ENCODE measurements at places on chromosomes 6 and 20.

DNA sequence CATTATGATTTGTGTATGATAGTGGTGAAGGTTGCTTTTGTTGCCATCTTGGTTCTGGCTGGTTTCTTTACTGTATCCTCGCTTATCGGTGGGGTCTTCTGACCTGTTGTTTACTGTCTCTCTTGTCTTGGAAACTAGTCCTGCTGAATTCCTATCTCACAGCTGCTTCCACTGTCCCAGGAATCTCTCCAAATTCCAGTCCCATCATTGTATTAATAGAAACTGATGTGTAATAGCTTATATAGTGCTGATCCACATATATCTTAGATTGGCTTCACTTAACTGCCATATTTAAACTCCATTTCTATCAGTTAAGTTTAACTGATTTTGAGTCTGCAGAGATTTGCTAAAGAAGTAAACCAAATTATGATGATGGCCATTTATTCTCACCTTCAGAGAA, 5.9 kb downstream of the GTF2H5 start:
- no peak for DNase-seq

GRCh38 chr20:48921883-48922820, 641 bp downstream of the ARFGEF2 start:
- no peak for DNase-seq

- no peak for DNase-seq
Measured at GRCh38 chr20:56503916-56504315, 20.6 kb upstream of the FAM209A start.

DNA sequence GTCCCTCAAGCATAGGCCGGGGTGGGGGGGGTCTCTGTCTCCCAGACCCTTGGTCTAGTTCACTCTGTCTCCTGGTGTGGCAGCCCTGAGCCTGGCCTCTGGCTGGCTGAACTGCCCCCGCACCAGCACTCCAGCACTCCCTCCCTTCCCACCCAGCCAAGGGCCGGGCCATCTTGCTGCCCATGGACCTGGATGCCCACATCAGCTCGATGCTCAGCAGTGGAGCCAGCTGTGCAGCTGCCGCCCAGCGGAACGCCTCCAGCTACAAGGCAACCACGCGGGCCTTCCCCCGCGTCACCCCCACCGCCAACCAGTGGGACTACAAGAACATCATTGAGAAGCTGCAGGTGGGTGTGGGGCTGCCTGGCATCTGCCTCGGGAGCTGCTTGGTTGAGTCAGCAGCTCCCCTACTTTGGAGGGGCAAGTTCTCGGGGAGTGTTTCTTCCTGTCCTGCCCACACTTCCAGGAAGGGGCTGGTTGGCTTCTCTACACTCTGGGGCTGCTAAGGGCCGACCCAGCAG, 28.4 kb downstream of the UQCC2 start:
- no peak for DNase-seq

DNA sequence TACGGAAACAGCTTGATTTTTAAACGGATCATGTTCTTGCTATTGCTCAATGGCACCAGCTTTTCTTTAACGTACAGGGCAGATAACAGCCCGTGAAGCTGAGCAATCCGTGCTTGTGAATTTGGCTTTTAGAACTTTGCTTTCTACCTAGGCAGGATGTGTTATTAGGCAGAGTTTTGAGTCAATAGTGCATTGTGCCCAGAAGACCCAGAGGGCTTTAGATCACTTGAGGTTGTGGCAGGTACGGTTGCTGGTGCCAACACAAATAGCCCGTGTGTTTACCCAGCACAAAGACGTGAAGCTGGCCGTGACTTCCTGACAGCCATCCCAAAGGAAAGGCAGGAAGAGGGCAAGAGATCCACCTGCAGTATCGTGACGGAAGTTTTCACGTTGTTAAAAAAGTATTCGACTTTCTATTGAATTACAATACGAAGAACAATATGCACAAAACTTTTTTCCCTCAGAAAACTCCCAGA, 117.4 kb upstream of the FRMD1 start:
- DNase-seq: no peak

- no peak for DNase-seq
Measured at GRCh38 chr6:25490018-25490801, 161.8 kb upstream of the SCGN start.

- no peak for DNase-seq
Measured at GRCh38 chr6:3920321-3920720, 71.1 kb downstream of the FAM50B start.

- no peak for DNase-seq
Measured at GRCh38 chr20:53408691-53409446, 184.8 kb downstream of the ZNF217 start.

DNA sequence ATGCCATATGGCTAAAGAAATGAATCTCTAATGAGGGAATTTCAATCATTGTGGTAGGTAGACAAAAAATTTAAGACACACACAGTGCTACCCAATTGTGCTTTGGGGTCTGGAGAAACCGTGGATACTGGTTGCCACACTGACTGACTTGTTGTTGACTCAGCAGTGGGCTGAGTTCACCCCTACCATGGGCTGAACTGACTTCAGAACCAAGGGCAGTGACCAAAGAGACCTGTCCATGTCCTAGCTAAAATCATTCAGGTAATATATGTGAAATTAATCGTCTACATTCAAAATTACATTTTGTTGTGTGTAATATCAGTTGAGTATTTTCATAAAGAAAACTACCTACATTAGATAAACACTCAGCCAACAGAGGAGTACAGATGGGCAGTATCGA, 131.6 kb downstream of the PDE7B start:
- DNase-seq: no peak

DNA sequence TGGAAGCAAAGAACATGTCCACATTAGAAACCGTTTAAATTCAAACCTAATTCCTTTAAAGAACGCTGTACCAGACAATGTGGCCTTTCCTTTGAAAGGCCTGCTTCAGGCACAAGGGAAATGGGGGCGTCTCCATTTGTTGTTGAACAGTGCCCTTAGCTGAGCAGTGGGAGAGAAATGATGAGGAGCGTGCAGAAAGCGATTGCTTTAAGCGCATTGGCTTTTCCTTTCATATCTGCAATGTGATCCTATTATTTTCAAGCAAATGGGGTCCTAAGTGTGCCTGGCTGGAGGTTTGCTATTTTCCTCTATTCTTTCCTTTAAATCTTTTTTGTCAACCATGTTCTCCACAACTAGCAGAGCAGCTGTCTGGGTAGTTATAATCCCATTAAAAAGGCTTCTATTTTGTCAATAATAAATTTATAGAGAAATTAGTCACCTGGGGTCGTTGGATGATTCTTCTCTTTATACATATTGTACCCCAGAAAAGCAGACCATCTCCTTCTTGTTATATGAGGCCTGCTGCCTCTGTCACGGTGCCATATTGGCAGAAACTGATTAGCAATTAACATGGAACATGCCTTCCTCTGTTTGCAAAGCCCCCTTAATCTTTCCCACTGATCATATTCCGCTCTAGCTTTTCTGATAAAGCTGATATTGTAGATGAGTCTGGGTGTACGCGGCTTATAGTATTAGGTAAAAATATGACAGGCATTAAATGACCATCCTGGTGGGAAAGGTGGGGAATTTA, 151.1 kb upstream of the JAG1 start:
- DNase-seq: no peak

DNA sequence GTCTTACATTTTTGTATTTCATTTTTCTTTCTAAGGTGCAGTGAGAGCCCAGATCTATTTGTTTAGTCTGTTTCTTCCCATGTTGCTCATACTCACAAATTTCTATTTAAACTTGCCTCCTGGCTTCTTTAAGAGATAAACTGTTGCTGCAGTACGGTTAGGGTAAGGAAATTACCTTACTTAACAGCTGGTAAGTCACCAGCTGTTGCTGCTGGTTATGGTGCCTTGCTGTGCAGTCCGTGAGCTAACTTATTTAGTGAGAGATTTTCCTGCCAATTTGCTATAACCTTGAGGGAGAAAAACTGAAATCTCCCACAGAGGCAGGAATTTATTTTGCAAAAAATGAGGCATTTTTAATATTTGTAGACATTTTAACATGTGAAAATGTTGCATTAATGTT, 261.0 kb downstream of the UST start:
- DNase-seq: no peak

DNA sequence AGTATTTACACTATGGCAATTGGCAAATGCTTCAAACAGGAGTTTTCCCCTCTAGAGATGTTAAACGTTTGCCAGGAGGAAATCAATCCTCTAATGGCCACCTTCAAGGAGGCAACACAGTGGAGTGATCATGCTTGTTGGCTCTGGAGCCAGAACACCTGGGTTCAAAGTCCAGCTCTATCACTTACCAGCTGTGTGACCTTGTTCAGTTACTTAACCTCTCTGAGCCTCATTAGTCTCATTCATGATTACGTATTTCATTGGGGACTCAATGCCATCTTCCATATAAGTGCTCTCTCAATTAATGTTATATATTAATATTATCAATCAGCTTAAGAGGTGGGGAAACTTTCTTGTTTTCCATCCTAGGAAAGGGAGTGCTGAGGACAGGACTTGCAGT, 26.1 kb downstream of the SLC52A3 start:
- no peak for DNase-seq

All from AG04449 (cell line).